ENCODE measurements at places on chromosomes 4 and X.

GRCh38 chrX:9790866-9791265, 4.6 kb downstream of the SHROOM2 start:
- no peak for DNase-seq

DNA sequence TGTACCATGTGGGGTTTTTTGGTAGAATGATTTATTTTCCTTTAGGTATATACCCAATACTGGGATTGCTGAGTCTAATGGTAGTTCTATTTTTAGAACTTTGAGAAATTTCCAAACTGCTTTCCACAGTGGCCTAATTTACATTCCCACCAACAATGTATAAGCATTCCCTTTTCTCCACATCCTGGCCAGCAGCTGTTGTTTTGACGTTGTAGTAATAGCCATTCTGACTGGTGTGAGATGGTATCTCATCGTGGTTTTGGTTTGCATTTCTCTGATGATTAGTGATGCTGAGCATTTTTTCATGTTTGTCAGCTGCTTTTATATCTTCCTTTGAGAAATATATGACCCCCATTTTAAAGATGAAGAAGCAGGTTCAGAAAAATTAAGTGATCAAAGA, 153.7 kb downstream of the CBR4 start:
- no peak for DNase-seq

DNA sequence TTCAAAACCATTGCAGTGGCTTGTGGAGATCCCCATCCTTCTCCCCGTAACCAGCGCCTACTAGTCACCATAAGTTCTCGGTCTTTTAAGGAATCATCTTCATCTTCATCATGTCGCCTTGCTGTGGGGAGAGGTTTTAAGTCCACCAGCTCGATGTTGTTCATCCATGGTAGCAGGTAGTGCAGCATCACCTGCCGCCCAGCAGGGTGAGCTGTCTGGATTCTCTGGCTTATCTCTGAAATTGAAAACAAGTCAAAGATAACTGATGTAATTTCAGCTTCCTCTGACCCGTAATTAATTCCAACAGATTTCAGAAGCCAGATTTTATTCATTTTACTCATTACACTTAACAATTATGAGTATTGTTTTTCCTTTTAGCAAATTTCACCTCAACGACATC, 67.4 kb downstream of the ZAR1 start:
- DNase-seq = no peak

GRCh38 chr4:87088186-87088585, 132.2 kb downstream of the KLHL8 start:
- DNase-seq = no peak

GRCh38 chrX:16892504-16893362, 22.6 kb upstream of the RBBP7 start:
- no peak for DNase-seq

DNA sequence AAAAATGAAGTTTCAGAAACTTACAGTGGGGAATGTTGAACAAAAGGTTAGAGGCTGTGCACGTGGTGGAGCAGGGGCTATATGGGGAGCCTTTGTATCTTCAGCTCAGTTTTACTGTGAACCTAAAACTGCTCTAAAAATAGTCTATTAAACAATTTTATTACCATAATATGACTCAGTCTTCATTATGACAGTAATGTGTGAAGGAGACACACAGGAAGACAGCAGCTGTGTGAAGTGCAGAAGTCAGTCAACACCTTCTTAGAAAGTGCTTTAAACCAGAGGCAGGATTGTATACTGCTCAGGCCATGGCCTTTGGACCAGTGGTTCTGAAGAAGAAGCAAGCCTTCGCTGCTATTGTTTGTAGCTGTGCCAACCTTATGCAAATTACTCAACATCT, 89.7 kb downstream of the ARHGAP10 start:
- DNase-seq = no peak

DNA sequence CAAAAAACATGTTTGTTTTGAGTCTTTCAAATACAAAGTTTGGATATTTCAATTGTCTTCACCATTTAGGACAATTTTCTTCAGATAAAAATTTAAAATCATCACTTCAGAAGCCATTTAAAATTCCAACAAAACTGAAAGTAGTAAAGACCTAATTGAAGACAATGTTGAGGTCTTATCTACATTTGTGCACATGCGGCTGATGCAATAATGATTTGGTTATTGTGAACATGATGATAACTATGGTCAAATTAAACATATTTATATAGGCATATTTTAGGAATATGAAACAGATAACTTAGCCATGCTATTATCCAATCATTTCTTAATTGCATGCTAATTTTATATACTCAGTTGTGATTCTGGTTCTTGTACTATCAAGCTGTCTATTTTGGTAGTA, 407.5 kb downstream of the GALNTL6 start:
- DNase-seq = no peak

DNA sequence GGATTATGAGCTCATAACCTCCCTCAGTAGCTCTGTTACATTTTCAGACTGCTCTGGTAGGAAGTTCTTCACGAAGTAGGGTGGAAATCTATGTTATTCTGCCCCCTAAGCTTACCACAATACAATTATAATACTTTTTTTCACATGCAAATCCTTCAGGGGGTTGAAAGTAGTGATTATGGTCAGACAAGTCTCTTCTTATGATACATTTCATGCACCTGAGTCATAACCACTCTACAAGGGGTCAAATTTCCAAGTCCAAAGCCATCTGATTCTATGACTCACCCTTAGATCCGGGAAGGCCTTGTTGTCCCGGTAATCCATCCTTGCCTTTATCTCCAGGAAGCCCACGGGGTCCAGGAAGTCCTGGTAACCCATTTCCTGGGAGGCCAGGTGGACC, 95.2 kb downstream of the ATG4A start:
- no peak for DNase-seq

- DNase-seq = no peak
Observed at GRCh38 chrX:1511829-1512228, 25.2 kb downstream of the P2RY8 start.

GRCh38 chr4:40316782-40317635, 18.1 kb upstream of the CHRNA9 start:
- peak; percentile 24 for DNase-seq

DNA sequence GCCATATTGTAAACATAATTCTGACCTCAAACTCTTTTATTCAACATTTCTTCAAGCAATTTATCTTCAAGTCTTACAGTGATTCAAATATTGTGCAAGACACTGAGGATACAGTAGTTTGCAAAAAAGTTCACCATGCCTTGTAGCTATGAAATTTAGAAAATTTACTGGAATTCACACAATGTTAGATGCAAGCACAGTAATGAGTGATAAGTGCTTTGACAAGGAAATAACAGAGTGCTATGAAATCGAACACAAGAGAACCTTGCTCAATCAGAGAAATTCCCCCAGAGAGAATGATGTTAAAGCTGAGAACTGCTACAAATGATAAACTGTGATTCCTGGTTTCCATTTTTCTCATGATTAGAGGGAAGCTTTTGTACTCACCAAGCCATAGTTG, 952.9 kb downstream of the FAT4 start:
- no peak for DNase-seq

- no peak for DNase-seq
Observed at GRCh38 chr4:173508386-173509035, 21.5 kb downstream of the HAND2 start.

GRCh38 chr4:114026447-114026846, 47.0 kb upstream of the ARSJ start:
- DNase-seq = no peak

DNA sequence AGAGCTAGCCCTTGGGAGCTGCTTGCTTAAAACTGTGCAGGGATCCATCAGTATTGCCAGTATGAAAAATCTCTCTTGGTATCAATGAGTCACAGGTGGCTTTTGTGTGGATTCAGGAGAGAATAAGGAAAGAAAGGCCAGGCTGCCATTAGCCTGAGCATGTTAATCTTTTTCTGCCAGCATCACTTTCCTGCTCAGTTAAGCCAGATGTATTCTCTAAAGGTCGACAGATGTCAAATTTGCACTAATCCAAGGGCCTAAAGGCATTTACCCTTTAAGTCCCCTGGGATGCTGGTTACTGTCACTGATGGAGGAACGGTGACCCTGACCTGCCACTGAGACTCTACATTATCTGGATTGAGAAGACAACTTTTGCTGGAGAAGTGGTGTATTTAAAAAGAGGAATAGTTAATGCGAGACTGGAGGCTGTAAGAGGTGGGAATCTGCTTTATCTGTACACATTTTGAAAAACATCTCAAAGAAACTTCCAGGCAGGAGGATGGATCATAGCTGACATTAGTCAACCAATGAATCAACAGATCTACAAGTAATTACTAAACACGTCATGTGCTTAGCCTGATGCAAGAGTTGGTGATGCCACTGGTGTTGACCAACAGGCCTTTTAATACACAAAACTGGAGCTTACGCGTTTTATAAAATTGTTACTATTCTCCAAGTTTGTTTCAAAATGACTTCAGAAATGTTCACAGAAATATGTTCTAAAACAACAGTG, 241.4 kb upstream of the ANXA3 start:
- no peak for DNase-seq

DNA sequence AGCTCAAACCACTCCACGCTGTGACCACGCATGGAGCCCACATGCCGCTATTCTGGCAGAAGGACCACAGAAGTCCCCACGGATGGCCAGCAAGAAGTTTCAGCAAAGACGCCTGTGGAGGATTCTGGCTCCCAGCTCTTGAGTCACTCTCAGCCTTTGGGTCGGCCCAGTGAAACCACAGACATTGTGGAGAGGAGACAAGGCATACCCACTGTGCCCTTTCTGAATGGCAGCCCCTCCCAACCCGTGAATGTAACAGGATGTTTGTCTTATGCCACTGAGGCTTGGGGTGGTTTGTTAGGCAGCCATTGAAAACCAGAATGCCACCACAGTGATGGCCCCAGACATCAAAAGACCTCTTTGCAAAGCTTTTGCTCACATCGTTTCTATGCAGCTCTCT, 42.7 kb downstream of the ABLIM2 start:
- DNase-seq = no peak

DNA sequence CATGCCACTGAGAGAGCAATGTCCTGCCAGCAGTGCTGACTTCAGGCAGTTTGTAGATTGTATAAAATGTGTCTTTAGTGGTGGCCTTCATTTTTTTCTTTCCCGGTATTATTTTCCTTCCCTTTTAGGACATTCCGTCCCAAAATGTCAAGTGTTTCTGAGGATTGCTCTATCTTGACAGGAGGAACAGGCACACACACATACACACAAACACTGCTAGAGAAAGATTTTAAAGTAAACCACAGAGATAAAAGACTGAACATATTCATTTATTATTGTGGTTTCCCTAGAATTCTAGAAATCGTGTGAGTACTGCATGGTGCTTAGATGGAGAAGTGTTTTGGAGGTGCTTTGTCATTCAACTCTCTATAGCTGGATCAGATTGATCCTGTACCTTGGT, 111.9 kb downstream of the GABRB1 start:
- no peak for DNase-seq

GRCh38 chr4:5203993-5204310, 152.7 kb downstream of the STK32B start:
- no peak for DNase-seq

- DNase-seq = no peak
Observed at GRCh38 chr4:111789901-111790640, 355.2 kb upstream of the FAM241A start.

DNA sequence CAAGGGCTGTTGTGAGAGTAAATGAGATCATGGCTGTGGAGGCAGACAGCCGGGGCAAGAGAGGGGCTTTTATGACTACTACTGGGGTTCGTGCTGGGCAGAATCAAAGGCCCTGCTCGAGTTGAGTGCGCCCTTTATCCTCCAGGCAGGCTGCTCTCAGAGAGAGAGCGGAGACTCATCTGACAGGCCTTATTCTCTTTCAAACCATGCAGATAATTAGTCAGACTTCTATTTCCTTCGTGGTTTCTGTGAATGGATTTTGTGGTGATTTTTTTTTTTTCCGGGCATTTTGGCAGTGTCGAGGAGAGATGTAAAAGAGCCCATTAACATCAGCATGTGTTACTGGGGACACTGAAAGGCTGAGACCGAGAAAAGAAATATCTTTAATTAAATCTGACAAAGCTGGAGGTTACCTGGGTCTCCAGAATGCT, 73.6 kb downstream of the MED28 start:
- DNase-seq = no peak

DNA sequence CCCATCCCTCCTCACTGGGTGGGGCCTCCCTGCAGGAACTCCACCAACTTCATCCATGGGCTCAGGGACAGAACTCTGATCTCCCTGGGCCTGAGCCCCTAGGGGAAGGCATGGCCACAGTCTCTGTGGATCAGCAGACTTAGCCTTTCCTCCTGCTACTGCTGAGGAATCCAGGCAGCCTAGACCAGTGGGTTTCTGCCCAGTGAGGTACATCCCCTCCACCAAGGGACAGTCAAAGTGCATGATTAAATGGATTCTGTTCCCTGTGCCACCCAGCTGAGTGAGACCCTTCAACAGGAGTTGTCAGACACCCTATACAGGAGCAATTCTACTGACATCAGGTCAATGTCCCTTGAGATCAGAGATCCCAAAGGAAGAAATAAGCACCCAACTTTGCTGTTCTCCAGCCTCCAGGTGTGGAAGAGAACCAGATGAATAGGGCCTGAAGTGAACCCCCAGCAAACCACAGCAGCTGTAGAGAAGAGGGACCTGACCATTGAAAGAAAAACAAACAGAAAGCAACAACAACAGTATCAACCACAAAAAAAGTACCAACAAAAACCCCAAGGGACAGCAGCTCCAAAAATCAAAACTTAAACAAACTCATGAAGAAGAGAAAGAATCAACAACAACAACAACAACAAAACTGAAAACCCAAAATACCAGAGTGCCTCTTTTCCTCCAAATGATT, 84.8 kb downstream of the CHIC1 start:
- DNase-seq = no peak

DNA sequence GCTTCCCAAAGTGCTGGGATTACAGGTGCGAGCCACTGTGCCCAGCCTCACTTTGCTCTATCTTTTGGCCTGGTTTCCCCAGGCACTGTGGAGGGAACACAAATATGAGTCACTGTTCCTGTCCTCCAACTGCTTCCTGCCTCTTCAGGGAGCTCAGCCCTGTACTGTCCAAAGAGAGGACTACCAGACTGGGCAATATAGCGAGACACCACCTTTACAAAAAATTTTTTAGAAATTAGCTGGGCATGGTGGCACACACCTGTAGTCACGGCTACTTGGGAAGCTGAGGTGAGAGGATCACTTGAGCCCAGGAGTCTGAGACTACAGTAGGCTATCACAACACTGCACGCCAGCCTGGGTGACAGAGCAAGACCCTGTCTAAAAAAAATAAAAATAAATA, 16.9 kb upstream of the WAS start:
- DNase-seq = no peak

DNA sequence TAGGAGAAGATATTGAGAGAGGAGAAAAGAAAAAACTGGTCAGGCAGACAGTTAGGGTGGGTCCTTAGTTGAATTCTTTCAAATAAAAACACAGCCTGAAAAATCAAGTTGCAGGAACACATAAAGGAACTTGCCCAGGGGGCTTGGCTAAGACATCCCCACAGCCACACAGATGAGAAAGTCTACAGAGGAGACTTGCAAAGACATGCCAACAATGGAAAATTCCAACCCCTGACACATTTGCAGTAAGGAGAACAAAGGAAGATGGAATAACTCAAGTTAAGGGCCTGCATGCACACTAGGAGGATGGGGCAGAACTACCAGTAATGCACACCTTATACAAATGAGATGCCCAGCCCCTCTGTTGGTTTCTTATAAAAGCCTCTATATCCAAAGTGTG, 197.6 kb downstream of the CPXCR1 start:
- DNase-seq = no peak

GRCh38 chrX:69067841-69068240, 97.4 kb downstream of the PJA1 start:
- no peak for DNase-seq

Measured in stimulated activated CD8-positive, alpha-beta memory T cell treated with anti-CD3 and anti-CD28 coated beads, Interleukin-7, amount 100 ng/mL, for 1 hour (primary cell).